ENCODE measurements at places on chromosomes 2 and 18.

- no peak for DNase-seq
These were observed 6.4 kb upstream of the PTPN4 start for GRCh38 chr2:119753041-119753929.

DNA sequence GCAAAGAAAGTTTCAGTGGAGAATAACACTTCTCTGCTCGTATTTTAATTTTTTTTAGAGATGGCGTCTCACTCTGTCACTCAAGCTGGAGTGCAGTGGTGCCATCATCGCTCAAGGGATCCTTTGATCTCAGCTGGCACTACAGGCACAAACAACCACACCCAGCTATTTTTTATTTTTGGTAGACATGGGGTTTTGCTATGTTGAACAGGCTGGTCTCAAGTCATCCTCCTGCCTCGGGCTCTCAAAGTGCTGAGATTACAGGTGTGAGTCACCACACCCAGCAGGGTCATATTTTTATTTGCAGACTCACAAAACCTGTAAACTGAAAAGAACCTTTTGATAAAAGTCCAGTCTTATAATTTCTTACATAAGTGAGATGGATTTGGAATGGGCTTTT is 2.6 kb downstream of the TRAK2 start:
- no peak for DNase-seq

- no peak for DNase-seq
These were observed at the start of gene LYPD6B for GRCh38 chr2:149038442-149039212. Gene LYPD6B, plus strand, starts transcription at chr2:149038699. Its CDS starts 92,250 bp downstream, at chr2:149130949.

DNA sequence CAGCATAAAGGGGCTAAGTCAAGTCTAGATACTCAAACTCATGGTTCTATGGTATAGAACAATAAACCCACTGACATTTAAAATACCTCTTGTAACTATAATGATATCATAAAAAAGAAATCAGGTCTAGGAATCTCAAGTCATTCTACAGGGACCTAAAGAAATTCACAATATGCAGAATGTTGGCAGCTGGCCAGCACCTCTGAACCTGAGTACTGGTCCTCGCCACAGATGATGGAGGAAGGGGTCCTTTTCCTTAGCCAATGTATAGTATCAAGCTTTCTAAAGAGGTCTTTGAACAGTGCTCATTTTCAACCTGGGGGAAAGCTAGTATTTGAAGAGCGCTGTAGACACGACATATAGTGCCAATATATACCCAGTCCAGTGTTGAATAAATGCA is 108.4 kb upstream of the ITGB6 start:
- DNase-seq = no peak

DNA sequence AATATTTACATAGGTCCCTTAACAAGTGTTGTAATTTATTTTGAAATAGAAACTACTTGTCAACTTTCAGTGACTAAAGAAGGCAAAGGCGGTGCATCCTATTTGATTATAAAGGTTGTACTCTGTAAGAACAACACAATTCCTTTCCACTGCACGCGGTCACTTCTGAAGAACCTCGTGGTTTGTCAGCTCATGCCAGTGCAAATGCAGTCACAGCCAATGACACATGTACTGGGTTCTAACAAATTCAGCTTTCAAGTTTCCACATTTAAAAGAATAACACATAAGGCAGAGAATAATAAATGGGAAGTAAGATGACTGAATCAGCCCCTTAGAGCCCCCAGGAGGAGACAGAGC is 39.7 kb downstream of the CYB5A start:
- no peak for DNase-seq

GRCh38 chr18:32362484-32362883 is 108.2 kb downstream of the GAREM1 start:
- no peak for DNase-seq

- no peak for DNase-seq
These were observed 67.4 kb downstream of the TPO start for GRCh38 chr2:1480671-1481076.

- no peak for DNase-seq
These were observed 14.8 kb downstream of the FBXO48 start for GRCh38 chr2:68452158-68452900.

- DNase-seq = no peak
These were observed 27.2 kb downstream of the SERPINB8 start for GRCh38 chr18:63997041-63997440.

- no peak for DNase-seq
These were observed 298.8 kb upstream of the FANCL start for GRCh38 chr2:58539973-58540372.

DNA sequence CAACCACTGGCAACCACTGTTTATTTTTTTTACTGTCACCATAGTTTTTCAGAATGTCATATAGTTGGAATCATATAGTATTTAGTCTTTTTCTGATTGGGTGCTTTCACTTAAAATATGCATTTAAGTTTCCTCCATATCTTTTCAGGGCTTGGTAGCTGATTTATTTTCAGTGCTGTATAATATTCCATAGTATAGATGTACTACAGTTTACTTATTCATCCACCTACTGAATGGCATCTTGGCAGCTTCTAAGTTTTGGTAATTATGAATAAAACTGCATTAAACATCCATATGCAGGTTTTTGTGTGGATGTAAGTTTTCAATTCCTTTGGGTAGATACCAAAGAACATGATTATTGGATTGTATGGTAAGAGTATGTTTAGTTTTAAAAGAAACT is 23.0 kb downstream of the CFAP221 start:
- no peak for DNase-seq

DNA sequence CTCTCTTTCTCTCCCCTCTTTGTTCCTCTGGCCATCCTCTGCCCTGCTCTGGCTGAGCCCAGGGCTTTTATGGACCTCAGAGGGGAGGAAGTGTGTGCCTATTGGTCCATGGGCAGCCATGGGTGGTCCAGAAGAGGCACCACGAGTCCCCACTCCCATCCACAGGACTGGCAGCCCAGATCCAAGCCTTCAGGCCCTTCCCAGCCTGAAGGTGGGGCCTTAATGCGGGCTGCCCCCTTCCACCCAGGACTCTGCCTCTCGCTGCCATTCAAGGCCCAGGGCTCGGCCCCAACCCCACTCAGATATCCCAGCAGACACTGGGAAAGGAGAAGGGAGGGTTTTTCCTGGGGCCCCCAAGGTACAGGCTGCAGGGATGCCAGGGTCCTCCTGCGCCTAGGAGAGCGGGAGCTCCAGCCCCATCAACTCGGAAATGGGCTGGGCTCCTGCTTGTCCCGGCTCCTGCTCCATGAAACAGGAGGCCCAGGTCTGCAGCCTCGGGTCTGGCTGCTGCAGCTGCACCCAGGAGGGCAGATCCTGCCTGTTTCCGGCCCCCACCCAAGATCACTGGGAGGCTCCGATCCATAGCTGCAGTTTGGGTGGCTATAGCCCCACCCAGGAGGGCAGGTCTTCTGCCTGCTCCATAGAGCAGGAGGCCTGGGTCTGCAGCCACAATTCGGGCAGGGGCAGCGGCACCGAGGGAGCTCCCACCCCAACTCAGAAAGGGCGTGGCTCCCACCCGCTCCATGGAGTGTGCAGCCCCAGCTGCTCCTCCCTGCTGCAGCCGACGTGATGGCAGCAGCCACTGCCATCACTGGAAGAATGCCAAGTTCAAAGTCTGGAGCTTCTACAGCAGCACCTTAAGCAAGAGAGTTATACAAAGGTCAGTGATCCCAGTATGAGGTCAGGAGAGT is 116.6 kb upstream of the RBBP8 start:
- DNase-seq = no peak

DNA sequence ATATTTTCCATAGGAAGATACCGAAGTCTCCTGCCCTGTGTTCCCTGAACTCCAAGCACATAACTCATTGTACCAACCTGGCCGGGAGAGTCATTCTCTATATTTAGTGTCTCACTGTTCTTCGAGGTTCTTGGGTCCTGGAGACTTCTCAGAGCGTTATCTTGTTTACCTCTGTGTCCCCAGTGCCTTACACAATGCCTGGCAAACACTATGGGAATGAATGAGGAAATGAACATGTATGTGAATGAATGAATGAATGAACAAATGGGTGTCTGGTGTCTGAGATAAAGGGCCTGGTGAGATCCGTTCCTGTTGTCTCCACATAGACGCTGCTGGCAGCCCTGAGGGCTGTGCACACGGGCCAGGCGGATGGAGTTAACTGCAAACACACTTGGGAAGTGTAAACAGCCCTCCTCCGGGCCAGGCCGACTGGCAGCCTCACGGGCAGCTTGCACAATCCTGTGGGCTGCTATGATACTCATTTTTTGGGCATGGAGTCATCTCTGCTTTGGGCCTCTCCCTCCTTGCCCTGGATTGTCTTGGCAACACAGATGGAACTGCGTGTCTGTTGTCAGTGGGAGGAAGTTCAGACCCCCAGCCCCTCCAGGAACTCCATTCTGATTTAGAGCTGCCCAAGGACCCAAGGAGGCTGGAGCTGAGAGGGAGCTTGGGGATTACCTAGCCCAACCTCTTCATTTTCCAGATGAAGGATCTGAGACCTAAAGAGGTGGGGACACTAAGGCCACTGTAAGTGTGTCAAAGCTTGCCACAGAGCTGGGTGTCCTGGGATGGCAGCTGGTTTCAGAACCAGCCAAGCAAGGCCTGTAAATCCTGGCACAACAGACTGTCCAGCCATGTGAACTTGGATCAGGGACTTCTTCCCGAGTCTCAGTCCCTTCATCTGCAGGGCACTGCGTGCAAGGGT is 124.4 kb downstream of the INHBB start:
- DNase-seq = no peak

GRCh38 chr2:66966631-66967030 is 430.5 kb upstream of the ETAA1 start:
- no peak for DNase-seq

- DNase-seq = no peak
These were observed 553 bp downstream of the TIGD1 start for GRCh38 chr2:232549655-232550353.

- no peak for DNase-seq
These were observed 89.1 kb upstream of the ZFP36L2 start for GRCh38 chr2:43315482-43315881.

GRCh38 chr2:142822190-142822589 is 55.3 kb upstream of the KYNU start:
- no peak for DNase-seq

- DNase-seq = no peak
These were observed 74.1 kb upstream of the GLI2 start for GRCh38 chr2:120661551-120661950.

- no peak for DNase-seq
These were observed 85.3 kb downstream of the C1D start for GRCh38 chr2:67977464-67977863.

GRCh38 chr2:196170606-196171247 is 651 bp downstream of the STK17B start:
- DNase-seq = no peak

DNA sequence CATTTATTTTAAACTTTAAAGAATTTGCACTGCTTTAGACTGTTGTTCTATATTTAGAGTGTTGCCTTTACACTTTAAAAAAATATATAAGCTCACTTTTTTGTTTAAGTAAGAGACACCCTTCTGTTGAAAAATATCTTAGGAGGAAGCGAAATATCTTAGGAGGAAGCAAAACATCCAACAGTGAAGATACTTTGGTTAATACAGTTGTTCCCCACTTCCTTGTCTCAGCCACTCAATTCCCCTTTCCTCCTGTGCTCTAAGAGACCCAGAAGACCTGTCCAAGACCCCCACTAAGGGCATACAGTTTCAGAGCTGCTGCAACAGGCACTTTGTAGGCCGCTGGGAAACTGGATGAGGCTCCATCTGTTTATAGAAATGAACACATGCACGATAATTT is 5.7 kb downstream of the SERPINB8 start:
- no peak for DNase-seq

- DNase-seq = no peak
These were observed 123.3 kb downstream of the PXDN start for GRCh38 chr2:1621041-1621440.

GRCh38 chr2:63364866-63365265 is 223.4 kb downstream of the WDPCP start:
- no peak for DNase-seq

DNA sequence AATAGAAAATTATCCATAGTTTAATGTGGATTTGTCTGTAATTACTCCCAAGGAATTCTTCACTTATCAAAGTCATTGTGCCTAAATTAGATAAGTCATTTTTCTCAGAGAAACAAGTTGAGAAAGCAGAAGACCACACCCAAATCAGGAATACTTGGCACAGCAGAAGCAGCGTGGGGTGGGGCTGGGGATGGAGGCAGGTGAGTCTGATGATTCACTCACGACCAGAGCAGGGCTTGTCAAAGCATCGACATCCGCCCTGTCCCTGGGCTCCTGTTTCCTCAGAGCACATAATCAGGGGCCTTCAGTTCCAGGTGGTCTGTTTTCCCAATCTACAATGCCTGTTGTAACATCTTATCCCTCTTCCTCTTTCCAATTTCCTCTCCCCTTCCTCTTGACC is 31.5 kb upstream of the COLEC12 start:
- DNase-seq = no peak

GRCh38 chr18:51168026-51168742 is 29.3 kb downstream of the MEX3C start:
- no peak for DNase-seq

- DNase-seq = no peak
These were observed 808 bp upstream of the SERPINB11 start for GRCh38 chr18:63701952-63702351.
